SK-N-MC (cell line): ENCODE measurements at places on chromosomes 11 and 22.

DNA sequence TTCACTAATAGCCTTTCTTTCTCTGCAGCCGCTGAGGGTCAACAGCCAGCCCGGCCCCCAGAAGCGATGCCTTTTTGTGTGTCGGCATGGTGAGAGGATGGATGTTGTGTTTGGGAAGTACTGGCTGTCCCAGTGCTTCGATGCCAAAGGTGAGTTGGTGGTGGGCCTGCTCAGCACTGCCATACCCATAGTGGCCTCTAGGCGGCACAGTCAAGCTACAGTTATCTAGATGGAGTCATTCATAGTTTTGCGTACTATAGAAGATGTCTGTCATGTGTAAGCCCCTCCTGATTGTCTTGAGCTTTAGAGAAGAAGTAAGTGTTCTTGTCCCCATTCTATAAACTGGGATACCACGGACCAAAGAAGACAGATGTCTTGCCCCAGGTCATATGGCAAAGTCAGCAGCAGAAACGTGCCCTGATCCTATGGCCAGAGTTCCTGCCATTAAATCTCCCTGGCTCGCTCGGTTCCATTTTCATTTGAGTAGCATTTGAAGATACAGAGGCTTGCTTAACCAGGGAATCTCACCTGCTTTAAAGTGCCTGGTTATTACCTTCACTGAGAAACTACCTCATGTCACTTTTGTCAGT, 42.1 kb upstream of the CRTAM start:
- DNase-seq: no peak

- no peak for DNase-seq
These were observed 3.8 kb upstream of the PELI3 start for GRCh38 chr11:66462911-66463310.

- DNase-seq: no peak
These were observed 2.2 kb downstream of the CPT1B start for GRCh38 chr22:50576070-50576469.

DNA sequence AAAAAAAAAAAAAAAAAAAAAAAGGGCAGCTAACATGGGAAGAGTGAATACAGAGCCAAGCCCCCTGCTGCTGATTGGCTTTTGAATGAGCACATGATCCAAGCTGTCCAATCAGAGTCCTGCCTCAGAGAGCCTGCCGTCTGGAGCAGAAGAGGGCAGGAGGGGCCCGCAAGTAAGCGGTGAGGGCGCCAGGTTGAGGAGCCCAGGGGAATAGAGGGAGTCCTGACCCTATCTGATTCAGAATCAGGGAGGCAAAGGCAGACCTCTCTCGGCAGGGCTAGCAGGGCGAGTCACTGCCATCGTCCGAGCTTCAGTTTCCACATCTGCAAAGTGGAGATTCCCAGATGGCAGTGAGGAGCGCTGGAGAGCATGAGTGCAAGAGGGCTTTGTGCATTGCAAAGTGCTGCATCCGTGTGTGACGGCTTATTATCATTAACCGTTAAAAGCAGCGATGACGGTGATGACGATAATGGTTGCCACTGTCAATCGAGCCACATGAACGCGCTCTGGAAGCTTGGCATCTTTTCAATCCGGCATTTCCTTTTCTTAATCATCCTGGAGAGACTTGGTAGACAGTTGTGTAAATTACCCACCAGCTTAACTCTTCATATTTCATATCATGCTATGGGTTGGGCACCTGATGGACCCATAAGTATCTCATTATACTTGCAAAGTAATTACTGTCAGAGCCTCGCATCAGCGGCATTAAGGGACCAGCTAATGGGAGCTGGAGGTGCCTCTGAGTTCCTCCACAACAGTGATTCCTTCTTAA, 68.6 kb upstream of the ATXN10 start:
- DNase-seq: peak; percentile 74

GRCh38 chr22:27476729-27477128, 324.8 kb downstream of the MN1 start:
- no peak for DNase-seq

- DNase-seq: no peak
These were observed 54.6 kb downstream of the LRRC32 start for GRCh38 chr11:76615950-76616349.

GRCh38 chr11:70456921-70457532, 58.7 kb downstream of the CTTN start:
- DNase-seq: no peak

GRCh38 chr11:63914896-63915691, 1.9 kb downstream of the RCOR2 start:
- DNase-seq: no peak

GRCh38 chr22:37777122-37777687, 30.5 kb upstream of the GCAT start:
- DNase-seq: no peak

- DNase-seq: no peak
These were observed 1.3 kb upstream of the NRIP3 start for GRCh38 chr11:9005087-9005486.

DNA sequence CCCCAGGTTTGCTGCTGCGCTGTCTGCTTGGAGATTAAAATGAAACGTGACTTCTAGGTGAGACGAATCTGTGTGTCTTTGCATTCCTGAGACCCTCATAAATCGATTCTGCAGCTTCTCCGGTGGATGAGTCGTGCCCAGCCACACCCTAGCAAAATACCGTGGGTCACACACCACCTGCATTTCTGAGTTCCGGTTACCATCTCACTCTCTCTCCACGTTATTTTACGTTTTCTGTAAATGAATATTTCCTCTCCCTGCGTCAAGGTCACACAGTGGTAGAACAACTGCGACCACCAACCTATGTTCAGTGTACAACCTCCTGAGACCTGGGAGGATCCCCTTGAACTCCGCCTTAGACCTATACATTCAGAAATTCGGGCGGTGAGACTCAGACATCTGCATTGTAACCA, 1.1 kb downstream of the YWHAH start:
- no peak for DNase-seq

DNA sequence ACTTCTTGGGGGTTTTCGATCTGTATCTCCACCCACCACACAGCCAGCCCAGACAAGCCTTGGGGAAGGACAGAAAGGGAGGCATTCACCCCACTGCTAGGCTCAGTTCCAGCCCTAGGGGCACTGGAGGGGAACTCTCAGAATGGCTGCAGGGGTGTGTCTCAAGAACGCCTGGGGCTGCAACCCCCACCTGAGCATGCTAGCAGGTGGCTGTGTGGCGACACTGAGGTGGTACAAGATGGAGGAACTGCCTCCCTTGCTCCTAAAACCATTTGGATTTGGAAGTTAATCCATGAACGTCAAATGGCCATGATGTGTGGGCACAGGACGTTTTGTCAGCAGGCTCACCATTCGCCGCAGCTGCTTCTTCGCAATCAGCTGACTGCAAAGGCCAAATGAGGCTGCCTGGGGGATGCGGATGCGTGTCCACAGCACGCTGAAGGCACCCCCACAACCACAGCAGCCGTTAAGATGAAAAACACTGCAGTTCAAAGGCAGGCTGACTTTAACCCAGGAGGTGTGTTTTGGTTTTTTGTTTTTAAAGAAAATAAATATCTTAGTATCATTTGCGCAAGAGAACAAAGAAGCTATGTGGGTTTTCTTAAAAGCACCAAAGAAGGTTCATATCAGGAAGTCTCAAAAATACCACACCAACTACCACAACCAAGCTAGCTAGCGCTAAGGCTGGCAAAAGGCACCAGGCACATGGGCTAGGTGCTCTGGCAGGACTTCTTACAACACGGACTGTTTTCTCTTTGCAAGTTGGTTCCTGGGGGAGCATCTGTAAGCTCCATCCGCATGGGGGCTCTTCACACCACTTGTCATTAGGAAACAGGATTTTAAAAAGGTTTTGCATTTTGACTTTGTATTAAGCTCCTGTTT, 22.2 kb upstream of the NAP1L4 start:
- DNase-seq: no peak

DNA sequence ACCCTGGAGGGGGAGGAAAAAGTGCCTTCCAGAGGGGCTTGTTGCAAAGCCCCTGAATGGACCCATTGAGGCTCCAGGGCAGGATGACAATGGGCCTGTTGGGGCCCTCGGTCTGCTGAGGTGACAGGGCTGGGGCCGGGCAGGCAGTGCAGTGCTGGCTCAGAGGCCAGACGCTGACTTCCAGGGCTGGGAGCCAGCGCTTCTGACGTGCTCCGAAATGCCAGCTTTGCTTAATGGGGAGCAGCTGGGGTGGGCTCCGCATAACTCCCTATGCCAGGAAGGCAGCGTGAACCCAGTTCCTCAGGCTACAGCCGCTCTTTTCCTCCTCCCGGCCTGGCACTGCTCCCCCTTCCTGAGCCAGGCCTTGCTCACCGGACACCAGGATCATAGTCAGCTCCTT, 17.7 kb downstream of the NAV2 start:
- DNase-seq: no peak

DNA sequence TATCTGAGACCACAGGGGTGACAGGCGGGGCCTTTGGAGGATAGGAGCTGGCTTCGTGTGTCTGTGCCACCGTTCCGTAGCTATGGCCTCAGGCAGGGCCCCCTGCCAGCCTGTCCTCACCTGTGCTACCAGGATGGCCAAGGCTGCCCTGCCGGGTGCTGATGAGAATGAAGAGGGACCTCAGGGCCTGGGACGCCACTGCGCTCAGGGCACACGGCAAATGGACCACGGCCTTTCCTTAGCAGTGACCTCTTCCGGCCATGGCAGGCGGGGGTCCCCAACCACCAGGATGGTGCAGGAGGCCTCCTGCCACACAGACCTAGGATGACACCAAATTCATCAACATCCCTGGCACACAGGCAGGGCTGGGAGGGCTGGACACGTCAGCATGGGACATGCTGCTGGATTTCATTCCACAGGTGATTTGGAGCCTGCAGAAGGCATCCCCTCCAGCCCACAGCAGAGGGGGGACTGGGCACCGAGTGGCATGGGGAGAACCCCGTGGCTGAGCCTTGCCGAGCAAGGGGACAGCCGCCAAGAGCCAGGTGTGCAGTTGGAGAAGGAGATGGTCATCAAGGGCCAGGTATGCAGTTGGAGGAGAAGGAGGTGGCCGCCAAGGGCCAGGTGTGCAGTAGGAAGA, 1321.0 kb downstream of the BRD1 start:
- no peak for DNase-seq

- DNase-seq: no peak
These were observed 377.7 kb downstream of the TENM4 start for GRCh38 chr11:79062814-79063762.

DNA sequence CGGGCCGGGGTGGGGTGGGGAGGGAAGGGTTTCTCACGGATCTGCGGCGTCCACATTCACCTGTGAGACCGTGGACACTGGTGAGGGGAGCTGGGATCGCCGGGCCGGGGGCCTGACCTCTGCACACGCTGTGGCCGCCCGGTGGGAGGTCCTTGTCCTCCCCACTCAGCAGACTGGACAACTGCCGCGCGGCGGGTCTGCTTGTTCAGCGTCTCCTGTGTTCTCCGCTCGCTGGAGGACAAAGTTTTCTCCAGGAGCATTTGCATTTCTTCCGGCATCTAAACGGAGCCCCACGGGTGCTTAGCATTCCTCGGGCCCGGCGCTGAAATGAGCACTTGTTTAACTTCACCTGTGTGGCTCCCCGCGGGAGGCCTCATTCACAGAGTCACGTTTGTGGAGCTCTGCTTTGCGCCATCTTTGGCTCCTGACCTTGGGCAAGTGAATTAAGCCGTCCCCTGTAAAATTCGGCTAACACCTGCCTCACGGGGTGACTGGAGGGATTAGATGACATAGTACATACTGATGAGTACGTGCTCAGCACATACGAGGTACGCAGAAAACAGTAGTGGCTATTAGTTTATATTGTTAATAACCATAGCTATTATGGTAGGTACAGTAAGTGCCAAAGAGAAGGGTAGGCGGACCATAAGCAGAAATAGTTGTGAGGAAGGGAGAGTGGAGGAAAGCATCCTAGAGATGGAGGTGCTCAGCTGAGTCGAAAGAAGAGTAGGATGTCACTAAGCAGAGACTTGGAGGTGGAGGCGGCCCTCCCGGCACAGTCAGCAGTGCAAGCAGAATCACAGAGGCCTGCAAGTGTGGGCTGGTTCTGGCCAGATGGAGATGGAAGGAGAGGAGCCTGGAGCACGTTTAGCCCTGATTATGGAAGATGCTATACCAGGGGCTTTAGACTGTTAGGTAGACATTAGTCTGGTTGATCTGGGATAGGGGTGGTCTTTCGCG, 885 bp downstream of the TRMU start:
- DNase-seq: no peak

GRCh38 chr11:134045799-134046635, 22.9 kb upstream of the JAM3 start:
- no peak for DNase-seq

- no peak for DNase-seq
These were observed 33.8 kb downstream of the BUD13 start for GRCh38 chr11:116738975-116739374.

GRCh38 chr11:45180179-45180847, 33.9 kb downstream of the PRDM11 start:
- no peak for DNase-seq

- DNase-seq: no peak
These were observed 87.3 kb downstream of the NAT10 start for GRCh38 chr11:34192481-34193401.

DNA sequence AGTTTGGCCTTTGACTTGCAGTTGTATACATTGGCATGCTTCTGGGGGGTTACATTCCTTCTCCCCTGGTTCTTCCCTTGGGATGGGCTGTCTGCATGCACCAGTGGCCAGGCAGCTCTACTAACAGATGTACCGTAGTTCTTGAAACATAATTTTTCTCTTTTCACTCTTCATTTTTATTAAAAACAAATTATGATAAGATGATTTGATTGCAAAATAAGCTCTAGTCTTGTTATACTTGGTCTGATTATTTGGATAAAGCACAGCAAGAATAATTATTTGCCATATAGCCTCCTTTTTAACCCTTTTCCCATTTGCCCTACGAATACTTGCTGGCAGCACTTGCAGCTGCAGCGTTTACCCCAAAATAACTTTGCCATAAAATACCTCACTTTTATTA, 12.7 kb downstream of the OR56A5 start:
- no peak for DNase-seq

DNA sequence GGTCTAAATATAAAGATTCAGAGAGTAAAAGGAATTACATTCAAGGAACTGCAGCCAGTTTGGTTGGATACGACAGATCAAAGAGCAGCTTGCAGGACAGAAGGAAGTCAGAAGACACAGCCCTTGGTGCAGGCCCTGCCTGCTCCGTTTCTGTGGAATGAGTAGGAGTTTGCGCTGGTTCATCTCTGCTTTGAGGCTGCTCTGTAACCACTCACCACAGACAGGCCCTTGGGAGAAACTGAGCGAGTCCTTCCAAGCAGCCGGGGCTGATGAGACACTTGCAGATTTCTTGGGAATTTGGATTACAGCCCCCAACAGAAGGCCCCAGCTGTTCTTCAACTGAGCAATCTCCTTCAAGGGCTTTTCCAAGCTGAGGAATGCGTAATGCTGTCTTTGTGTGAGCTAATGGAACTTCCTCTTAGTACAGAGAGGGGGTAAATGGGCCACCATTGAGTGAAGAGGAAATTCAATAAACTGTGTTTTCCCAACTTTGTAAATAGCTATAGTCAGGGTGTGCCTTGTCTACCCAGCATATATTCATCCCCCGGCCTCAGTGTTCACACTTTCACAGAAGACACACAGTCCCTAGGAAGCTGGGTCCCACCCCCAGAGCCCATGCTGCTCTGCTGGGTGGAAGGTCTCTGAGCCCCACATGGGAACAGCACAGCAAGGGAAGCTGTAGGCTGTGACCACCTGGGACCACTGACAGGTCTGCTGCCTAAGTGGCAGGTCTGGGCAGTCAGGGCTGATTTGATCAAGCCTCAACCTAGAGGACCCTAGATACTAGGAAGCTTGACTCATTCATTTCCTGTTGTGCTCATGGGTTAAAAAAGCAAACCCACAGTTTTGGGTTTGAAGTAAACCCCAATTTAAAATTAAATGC, 16.6 kb downstream of the IL10RA start:
- peak; percentile 40 for DNase-seq

GRCh38 chr11:93775289-93775688, 8.8 kb upstream of the MED17 start:
- no peak for DNase-seq

GRCh38 chr22:33923660-33924246, 3.5 kb upstream of the LARGE1 start:
- DNase-seq: no peak
